ENCODE measurements at places on chromosomes 5 and 9.

DNA sequence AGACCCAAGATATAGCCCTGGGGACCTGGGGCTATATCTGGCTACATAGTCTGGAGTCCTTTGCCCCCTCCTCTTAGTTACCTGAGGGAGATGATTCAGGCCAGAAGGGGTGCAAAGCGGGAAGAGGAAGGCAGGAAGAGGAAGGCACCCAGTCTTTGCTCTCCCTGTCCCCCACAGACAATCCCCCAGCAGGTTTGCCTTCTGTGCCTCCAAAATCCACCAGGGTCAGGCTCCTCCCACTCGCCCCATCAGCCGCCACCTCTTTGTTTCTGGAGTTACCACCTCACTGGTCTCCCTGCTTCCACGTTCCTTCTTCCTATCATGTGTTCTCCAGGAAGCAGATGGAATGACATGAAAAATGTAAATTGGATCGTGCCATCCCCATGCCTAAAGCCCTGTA, 31.2 kb upstream of the FABP6 start:
- H3K36me3 ChIP-seq: no peaks in the 10 kb centered on the region
- H3K27ac ChIP-seq: no peak overlapping the region
- DNase-seq: no peak
- no peak overlapping the region for H3K4me3 ChIP-seq
- no peaks in the 10 kb centered on the region for H3K4me1 ChIP-seq

GRCh38 chr5:72085319-72085718, 22.0 kb upstream of the MAP1B start:
- H3K36me3 ChIP-seq: no peaks in the 10 kb centered on the region
- H3K4me3 ChIP-seq: no peak overlapping the region
- no peaks in the 10 kb centered on the region for H3K4me1 ChIP-seq

GRCh38 chr5:17428176-17428800, 69.7 kb upstream of the TAF11L2 start:
- H3K27me3 ChIP-seq: 0 out of 2 replicates have a peak, but pooled peaks cover 15% of the 10 kb centered on the region
- H3K36me3 ChIP-seq: no peaks in the 10 kb centered on the region
- no peak for DNase-seq

DNA sequence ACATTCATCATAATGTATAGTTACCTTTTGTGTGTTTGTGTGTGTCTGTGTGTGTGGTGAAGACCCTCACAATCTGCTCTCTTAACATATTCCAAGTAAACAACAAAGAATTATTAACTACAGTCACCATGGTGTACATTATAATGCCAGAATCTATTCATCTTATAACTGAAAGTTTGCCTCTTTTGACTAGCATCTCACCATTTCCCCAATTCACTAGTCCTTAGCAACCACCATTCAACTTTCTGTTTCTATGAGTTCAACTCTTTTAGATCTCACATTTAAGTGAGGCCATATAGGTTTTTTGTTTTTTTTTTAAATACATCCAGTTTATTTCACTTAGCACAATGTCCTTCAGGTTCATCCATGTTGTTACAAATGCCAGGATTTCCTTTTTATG, 83.6 kb downstream of the SMC2 start:
- no peak for DNase-seq
- H3K4me1 ChIP-seq: no peaks in the 10 kb centered on the region
- H3K4me3 ChIP-seq: no peak overlapping the region
- H3K36me3 ChIP-seq: no peaks in the 10 kb centered on the region
- no peaks in the 10 kb centered on the region for H3K27me3 ChIP-seq
- no peak overlapping the region for H3K27ac ChIP-seq

DNA sequence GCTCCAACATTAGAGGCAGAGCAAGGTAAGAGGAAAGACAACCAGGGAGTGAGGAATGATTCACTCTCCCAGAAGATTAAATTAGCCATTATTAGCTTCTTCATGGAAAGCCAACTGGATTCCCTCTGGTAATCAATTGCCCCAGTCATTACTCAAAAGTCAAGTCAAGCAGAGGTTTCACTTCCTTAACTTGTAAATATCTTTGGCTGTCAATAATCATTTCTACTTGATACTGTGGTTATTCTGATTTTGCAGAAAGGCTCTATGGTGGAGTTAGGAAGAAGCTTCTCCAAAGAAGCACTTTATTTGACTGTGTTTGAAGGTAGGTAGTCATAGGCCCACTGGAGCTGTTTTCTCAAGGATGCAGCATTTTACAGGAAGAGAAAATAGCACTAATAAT, 78.0 kb downstream of the JAKMIP2 start:
- H3K27me3 ChIP-seq: no peaks in the 10 kb centered on the region
- H3K4me1 ChIP-seq: no peaks in the 10 kb centered on the region
- H3K27ac ChIP-seq: no peak overlapping the region
- no peaks in the 10 kb centered on the region for H3K36me3 ChIP-seq
- no peak overlapping the region for H3K4me3 ChIP-seq

All from PC-9 (cell line).